Fibroblast of skin of left quadriceps (primary cell): ENCODE measurements at places on chromosomes 4 and X.

DNA sequence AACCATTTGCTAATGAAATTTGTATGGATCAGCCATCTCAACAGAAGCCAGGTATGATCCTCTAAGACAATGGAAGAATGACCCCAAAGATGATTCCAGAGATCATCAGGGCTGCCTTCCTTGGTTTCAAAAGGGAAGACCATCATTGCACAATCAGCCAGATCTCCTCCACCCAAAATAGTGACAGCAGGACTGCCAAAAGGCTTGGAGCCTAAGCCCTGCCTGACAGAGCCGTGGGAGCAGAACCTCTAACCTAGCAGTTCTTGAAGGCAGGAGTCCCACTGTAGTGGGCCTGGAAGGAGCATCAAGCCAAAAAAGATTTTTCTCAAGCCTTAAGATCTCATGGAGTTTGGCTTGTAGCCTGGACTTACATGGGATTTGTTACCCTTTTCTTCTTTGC, 226.0 kb downstream of the RASL11B start:
- no peak for DNase-seq

- DNase-seq = no peak
Observed at GRCh38 chr4:82718162-82718940, 80.2 kb downstream of the SCD5 start.

GRCh38 chr4:109434007-109434971, 674 bp downstream of the SEC24B start:
- DNase-seq = no peak

- peak; percentile 9 for DNase-seq
Observed at GRCh38 chrX:122666601-122667000, 517.5 kb upstream of the GRIA3 start.

DNA sequence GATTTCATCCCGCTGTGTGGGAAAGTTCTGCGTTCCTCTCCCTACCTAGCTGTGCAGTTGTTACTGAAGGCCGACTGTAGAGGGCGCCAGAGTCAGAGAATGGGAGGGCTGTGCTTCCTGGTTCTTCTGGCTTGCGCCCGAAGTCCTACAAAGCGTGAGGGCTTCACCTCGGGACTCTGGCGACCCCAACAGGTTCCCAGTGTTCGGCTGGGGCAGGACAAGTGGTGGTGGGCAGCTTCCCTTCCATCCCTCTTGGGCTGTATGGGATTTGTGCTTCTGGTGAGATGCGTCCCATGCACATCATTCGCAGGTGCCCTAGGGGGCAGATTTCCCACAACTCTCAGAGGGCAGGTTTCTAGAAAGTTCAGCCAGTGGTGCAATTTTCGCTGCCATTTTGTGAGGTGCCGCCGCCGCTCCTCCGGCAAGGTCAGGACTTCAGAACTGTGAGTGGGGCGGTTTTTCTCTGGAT, 27.3 kb downstream of the CT45A1 start:
- DNase-seq = no peak

GRCh38 chrX:130594453-130594916, 192.7 kb downstream of the RBMX2 start:
- DNase-seq = no peak

GRCh38 chr4:154911097-154911496, 130.0 kb downstream of the RBM46 start:
- DNase-seq = no peak

- DNase-seq = no peak
Observed at GRCh38 chrX:136684120-136684519, 36.2 kb downstream of the CD40LG start.

DNA sequence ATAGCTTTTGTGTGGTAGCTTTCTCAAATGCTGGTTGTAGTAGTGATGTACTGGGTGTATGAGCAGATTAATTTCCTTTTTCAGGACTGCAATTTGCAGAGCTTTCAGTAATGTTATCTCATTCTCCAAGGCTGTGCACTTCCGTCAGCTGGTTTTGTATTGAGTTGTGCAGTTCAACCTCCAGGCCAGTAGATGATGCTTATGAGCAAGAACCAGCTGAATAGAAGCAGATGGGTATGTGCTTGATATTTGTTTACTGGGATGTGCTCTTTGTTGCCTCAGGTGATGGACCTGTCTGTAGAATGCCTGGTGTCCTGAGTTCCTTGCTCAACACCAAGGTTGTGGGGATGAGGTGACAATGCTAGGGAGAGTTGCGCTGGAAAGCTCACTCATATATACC, 462.8 kb downstream of the PCDH18 start:
- no peak for DNase-seq

DNA sequence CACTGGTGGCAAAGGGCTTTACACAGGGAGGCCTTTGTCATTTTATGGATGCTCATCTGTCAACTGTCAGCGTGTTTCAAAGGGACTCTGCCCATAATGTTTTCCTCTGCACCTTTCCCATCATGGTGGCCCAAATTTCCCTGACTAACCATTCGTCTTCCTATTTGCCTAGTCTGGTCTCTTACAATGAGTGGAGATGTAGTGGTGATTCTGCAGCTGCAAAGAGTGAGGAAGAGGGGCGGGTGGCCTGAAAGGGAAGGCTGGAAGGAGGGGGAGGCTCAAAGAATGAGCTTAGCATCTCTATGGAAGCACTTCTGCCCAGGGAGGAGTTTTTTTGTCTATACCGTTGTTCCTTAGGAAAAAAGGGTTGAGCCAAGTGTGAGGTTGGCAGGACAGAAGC, 447.5 kb downstream of the NKX6-1 start:
- DNase-seq = no peak

GRCh38 chrX:4710618-4711433, 997.4 kb upstream of the PRKX start:
- no peak for DNase-seq

DNA sequence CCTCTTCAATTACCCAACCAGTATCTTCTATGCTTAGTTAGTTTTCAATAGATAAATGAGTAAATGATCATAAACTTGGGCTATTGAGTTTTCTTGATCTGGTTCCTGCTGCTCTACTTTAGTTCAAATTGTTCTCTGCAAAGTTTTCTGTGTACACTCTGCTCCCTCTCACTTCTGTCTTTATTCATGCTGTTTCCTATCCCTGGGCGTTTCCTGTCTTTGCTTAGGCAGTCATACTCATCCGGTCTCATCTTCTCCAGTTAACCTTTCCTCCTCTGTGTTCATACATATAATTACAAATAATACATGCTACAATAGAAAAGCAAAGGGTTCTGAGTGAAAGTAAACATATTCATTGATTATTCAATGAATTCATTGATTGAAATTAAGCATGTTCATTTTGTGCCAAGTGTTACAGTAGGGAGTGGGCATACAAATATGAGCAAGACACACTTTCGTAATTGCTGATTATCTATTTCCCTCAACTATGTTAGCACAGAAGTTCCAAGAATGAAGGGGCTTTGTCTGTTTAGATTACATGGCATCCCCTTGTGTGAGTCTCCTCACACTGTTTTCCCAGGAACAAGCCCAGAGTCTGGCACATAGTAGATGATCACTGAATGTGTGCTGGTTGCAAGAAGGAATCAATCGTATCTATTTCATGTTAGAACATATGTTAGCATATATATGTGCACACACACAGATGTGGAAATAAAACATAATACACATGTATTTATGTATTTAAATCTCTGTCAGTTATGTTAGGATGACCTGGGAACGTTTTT, 1.1 kb downstream of the RAB39B start:
- DNase-seq = no peak

- no peak for DNase-seq
Observed at GRCh38 chr4:152936446-152937335, 568 bp downstream of the FHDC1 start.

- DNase-seq = no peak
Observed at GRCh38 chr4:16636912-16637630, 261.4 kb downstream of the LDB2 start.

GRCh38 chr4:1236103-1236641, 12.8 kb downstream of the CTBP1 start:
- DNase-seq = no peak

DNA sequence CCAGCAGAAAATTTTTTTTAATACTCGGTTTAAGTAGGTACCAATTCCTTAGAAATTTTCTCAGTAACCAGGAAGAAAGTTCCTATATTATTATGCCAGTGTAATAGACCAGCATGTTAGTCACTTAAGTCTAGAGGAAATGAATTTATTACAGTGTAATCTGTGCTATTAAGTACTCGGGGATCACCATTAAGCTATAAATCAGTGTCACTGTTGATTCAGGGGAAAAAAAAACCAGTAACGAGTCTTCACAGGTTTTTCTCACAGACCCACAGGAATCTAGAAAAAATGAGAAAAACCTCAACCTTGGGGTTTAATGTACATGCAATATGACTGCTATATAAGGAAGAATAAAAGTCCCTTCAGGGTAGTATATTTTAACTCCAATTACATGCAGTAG, 138.3 kb upstream of the IL1RAPL2 start:
- no peak for DNase-seq

GRCh38 chr4:61041527-61041926, 158.6 kb upstream of the ADGRL3 start:
- no peak for DNase-seq

GRCh38 chr4:177051473-177052060, 258.1 kb upstream of the NEIL3 start:
- no peak for DNase-seq

- DNase-seq = no peak
Observed at GRCh38 chr4:122909683-122910082, 12.7 kb downstream of the NUDT6 start.

GRCh38 chrX:16963216-16963615, 16.8 kb downstream of the REPS2 start:
- DNase-seq = no peak

DNA sequence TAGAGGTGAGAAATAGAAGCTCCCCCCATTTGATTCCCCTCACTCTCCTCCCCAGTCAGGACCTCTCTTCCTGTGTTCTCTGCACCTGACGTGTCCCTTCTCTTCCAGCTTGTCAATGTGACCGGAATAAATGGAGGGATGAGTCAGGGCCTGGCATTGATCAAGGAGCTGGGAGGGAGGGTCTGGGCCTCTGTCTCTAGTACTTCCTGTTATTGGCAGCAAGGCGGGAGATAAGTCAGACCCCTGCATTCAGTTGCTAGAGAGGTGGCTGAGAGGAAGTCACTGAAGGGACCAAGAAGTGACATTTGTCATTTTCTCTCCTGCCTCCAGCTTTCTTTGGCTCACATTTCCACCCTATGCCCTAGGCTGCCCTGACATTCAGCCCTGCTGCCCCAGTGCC, 35.1 kb upstream of the ZNF41 start:
- DNase-seq = no peak

- no peak for DNase-seq
Observed at GRCh38 chrX:121283921-121284320, 236.5 kb downstream of the GLUD2 start.

GRCh38 chr4:45410701-45411210, 684.4 kb upstream of the GNPDA2 start:
- no peak for DNase-seq

GRCh38 chr4:151931563-151931962, 170.8 kb upstream of the GATB start:
- DNase-seq = no peak

- DNase-seq = no peak
Observed at GRCh38 chr4:2811830-2812611, 19.1 kb downstream of the SH3BP2 start.

- no peak for DNase-seq
Observed at GRCh38 chr4:20172070-20172760, 79.5 kb upstream of the SLIT2 start.

- DNase-seq = no peak
Observed at GRCh38 chr4:187444061-187444460, 551.5 kb upstream of the ZFP42 start.

DNA sequence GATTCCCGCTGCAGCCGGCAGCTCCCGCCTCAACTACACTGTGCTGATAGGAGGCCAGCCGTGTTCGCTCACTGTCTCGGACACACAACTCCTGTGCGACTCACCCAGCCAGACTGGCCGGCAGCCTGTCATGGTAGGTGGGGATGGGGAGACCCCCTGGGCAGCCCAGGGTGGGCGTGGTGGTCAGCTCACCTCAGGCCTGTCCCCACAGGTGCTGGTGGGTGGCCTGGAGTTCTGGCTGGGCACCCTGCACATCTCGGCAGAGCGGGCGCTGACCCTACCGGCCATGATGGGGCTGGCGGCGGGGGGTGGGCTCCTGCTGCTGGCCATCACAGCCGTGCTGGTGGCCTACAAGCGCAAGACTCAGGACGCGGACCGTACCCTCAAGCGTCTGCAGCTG, 9.5 kb downstream of the PLXNA3 start:
- no peak for DNase-seq

DNA sequence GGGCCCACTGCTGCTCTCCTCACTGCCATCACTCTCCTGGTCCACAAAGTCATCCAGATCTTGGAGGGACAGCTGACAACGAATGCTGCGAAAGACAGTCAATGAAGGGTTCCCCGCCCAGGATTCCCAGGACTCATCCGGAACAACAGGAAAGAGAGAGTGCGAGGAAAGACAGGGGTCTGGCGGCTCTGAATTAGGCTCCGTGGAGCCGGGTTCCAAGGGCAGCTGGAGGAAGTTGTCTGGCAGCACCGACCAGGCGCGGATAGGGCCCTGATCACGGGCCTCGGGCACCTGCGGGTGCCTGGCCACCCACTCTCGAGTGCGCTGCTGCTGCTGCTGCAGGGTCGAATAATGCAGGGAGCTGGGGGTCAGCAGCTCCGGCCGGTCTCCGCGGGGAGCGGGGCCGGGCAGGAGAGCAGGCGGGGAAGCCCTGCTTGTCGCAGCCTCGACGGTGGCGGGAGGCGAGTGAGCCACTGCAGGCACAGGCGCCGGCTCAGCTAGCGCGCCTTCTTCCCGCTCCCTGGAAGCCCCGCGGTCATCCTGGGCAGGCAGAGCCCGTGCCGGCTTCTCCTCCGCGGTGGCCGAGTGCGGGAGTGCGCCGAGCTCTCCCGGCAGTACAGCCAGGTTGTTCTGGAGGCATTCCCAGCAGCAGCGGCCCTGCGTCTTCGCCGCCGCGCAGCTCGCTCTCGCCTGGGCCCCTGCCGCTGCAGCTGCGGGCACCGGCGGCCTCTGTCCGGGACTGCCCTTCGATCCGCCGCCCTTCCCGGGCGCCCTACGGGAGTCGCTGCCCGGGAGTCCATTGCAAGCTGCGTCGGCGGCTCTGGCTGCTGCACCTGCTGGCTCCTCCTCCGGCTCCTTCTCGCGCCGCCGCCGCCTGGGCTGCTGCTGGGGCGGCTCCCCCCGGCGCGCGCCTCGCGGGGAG, 1.1 kb downstream of the SOWAHB start:
- no peak for DNase-seq

- DNase-seq = no peak
Observed at GRCh38 chr4:184011826-184012380, 106.8 kb downstream of the STOX2 start.

DNA sequence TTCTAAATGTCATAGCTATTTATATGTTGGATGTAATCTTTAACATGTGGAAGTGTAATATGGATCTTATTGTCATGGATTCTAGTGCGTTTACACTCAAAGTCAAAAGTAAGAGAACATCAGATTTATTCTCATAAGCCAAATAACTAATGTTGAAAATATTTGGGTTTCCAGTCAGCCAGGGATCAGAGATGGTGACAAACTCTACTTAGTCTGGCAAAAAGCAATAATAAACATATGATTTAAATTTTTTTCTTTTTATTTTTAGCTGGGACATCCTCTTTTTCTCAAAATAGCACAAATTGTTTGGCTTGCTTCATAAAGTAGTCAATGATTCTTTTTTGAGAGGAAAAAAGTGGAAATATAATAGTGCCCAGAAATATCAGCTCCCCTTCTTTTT, 392.3 kb downstream of the ARHGAP24 start:
- DNase-seq = no peak
